Skin of body (tissue), 3 donors: ENCODE measurements at places on chromosomes 6 and 20. TPM values are rescaled to one million over a fixed set of nuclear protein-coding genes. Genes with fewer than 3 reads are reported as not detected.

GRCh38 chr20:37564388-37565133 lies 36.9 kb upstream of the BLCAP start:
- DNase-seq, result no peak

DNA sequence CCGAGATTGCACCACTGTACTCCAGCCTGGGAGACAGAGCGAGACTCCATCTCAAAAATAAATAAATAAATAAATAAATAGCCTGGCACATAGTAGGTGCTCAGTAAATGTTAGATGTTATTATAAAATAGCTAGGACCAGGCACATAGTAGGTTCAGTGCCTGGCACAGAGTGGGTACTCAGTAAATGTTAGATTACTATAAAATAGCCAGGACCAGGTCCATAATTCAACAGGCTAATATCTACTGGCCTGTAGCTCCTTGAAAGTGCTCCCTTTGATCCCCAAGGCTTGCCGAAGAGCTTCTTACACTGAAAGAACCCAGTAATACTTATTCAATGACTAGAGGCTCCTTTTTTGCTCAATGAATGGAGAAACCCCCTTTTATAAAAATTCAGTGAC lies 215.1 kb upstream of the ZNF217 start:
- no peak for DNase-seq

- no peak for DNase-seq
Observed at GRCh38 chr20:44959082-44959637, 1.0 kb downstream of the TOMM34 start.

Gene C6orf163
- total RNA-seq, result 5.6 TPM

Gene DAAM2
- total RNA-seq, result 32.2 TPM

DNA sequence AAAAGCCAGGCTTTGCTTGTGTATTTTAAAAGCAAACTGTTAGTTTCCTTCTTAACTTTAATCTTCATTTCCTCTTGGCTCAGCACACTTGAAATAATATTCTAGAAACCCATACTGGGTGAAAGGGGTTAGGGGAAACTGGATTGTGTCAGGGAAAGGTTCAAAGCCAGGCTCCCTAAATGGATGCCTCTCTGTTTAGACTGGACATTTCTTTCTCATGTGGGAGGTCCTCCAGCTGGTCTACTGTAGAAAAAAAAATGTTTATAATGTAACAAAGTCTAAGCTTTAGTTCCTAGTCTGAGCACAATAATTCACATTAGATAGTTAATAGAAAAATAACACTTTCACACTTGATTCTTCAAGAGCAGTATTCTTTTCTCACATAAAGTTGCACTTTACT lies 89.0 kb upstream of the AKIRIN2 start:
- no peak for DNase-seq

GRCh38 chr20:19049514-19049913 lies 162.9 kb upstream of the SLC24A3 start:
- DNase-seq, result no peak

Gene GHRH
- total RNA-seq, result not detected

GRCh38 chr20:52178691-52179090 lies 12.9 kb downstream of the ZFP64 start:
- no peak for DNase-seq

Gene PPP1R14C
- total RNA-seq, result 18.3 TPM
